Stimulated activated CD4-positive, alpha-beta T cell treated with anti-CD3 and anti-CD28 coated beads, Interleukin-1b, Interleukin-23, amount 100 ng/mL, for 1 hour (primary cell): ENCODE measurements at places on chromosomes 1 and 21.

GRCh38 chr1:93844262-93845045 lies 34.6 kb downstream of the DNTTIP2 start:
- DNase-seq = no peak

DNA sequence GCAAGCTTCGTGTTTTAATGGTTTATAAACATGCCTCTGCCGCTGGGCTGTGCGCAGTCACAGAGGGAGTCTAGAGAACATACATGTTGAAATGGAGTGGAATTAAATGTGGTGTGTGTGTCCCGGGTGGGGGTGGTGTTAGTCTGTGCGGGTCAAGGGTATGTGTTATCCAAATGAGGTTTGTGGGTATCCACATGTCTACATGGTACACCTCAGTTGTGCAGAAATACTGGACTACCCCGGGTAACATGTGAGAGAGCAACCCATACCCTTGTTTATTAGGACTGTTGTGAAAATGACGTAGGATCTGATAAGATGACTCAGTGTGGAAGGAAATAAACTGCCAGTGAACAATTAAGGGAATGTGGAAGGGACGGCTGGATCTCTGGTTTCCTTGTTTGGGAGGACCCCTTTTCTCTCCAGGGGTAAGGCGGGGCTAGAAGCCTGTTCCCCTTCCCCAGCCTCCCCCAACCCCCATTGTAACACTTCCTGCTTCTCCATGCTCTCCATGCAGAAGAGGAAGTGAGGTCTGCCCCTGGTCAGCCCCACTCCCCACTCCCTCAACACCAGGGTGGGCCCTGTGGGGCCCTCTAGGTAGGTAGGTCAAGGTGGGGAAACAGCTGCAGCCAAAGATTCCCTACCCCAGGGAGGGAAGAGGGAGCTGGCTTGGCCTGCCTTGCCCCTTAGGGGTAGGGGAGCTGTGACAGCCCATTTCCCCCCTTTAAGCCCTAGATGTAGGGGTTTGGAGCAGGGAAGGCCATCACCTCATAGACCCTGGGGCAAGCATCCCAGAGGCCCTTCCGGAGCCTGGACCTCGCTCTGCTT lies 690 bp downstream of the EPS8L3 start:
- DNase-seq = no peak

- no peak for DNase-seq
Measured at GRCh38 chr1:8342325-8342724, 24.4 kb downstream of the SLC45A1 start.

GRCh38 chr1:160774886-160775719 lies 20.9 kb upstream of the LY9 start:
- DNase-seq = no peak

DNA sequence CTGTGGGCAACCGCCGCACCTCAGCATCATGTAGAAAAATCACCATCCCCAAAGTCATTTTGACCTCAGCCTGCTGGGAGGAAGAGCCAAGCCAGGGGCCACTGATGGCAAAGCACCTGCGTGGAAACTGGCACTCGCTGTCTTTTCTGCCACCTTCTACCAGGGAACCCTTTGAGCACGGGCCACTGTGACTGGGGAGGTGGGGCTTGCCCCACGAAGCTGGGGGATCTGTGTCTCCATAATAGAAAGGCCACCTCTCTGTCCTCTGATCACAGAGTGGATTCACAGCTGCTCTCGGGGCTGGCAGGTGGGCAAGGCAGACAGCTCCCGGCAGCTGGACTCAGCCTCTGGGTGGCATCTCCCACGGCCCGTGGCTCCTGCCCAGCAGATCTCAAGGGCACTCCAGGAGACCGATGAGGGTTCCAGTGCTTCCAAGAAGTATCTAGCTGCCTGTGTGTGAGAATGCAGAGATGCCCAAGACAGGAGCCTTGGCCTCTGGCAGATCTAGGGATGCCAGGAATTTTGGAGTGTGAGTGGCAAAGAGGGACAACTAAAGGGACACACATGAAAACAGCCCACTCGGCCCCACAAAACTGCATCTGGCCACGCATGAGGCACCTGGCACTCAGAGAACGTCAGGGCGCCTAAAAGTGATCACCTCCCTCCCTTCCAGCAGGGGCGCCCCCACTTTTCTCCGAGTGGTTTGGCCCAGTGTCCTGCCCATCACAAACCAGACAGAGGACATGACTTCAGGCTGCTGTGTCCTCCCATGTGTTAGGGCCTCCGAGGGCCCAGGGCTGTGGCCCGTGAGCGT lies 102.6 kb downstream of the PDE9A start:
- DNase-seq = no peak

DNA sequence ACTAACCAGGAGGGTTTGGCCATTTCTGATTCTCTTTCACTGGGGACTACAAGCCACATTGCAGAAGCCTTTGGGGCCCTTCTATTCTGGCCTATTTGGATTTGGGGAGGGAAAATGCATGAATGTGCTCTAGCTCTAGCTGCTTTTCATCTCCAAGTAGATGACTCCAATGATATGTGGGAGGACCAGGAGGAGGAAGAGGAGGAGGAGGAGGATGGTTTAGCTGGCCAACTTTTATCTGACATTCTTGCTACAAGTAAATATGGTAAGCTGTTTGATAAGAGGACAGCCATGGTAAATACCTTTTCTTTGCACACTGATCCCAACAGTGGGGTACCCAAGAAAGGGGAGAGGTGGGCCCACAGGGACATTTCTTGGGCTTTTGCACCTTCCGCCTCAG lies 14.0 kb upstream of the SHISA4 start:
- DNase-seq = no peak

DNA sequence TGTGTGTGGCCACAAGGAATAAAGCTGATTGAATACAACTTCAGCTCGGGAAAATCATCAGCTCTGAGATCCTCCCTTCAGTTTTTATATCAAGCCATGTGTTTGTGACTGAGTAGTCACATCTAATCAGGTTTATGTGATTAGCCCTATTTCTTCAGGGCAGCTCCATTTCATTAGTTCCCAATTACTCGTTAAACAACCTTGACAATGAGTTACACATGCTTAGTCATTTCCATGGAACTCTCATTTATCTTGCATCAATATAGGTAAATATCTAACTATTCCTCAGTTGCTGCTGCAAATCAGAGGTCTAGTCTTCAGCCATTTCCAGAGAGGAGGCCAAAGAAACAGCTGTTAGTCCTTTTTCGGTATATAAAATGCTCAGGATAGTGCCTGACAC lies 16.3 kb downstream of the CRB1 start:
- no peak for DNase-seq

- no peak for DNase-seq
Measured at GRCh38 chr1:57118948-57119603, 153.3 kb upstream of the C8B start.

GRCh38 chr1:79469139-79469538 lies 462.6 kb upstream of the ADGRL4 start:
- no peak for DNase-seq

GRCh38 chr21:45388011-45388521 lies 16.9 kb upstream of the COL18A1 start:
- no peak for DNase-seq

DNA sequence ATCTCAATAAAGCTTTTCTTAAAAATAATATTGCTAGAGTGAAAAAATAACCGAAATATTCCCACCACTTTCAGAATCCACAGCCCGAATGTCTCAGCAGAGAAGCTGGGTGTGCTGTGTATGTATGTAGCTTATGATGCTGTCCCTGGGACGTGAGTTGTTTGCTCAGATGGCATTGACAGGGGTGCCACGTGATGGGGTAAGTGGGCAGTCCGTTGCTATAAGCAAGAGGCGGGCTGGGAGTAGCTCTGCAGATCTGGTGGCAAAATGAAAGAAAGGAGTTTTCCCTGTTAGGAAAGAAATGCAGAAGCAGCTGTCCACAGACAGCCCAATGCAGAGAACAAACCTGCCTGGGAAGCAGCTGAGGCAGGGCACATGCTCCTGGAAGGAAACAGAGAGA lies 3.8 kb upstream of the FAM20B start:
- DNase-seq = no peak

GRCh38 chr1:17292299-17293160 lies 15.5 kb upstream of the PADI4 start:
- no peak for DNase-seq

- no peak for DNase-seq
Measured at GRCh38 chr1:225595974-225596551, 56.9 kb downstream of the ENAH start.

DNA sequence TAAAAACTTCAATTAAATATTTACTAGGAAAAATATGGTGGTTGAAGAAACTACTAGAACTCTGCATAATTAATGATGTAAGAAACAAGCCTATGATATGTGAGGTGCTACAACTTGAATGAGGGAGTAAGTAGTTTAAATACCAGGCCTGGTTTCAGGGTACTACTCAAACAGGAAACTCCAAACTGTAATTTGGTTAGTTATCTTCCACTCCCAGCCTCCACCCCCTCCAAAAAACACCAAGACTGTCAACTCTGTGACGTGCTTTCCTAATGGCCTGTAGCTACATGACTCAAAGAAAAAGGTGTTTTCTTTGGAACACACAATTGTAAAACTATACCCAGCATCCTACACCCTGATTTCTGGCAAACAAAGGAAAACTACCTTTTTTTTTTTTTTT lies 55.9 kb upstream of the RCC1 start:
- no peak for DNase-seq

- DNase-seq = no peak
Measured at GRCh38 chr1:82392513-82392912, 591.8 kb downstream of the ADGRL2 start.

DNA sequence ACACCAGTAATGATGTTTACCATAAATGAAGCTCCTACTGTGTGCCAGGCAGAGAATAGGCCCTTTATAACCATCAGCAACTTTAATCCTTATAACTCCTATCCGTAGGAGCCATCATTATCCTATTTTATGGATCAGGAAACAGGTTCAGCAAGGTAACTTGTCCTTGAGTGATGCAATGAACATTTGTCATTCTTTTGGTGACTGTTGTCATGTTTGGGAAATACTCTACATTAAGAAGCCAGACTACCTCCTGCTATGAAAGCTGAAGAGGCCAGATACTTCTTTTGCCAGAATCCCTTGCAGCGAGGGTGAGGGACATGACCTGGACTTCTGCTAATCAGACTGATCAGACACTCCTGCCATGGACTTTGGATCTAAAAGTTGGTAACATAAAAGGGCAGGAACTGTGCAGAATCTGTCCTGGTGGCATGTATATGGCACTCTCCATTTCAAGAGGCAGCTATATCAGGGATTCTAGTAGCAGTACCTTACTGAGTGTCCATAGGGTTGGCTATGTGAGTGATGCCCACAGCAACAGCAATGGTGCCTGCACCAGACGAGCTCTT lies 33.1 kb upstream of the SRRM1 start:
- no peak for DNase-seq

- DNase-seq = no peak
Measured at GRCh38 chr1:226820941-226821718, 49.3 kb upstream of the PSEN2 start.

DNA sequence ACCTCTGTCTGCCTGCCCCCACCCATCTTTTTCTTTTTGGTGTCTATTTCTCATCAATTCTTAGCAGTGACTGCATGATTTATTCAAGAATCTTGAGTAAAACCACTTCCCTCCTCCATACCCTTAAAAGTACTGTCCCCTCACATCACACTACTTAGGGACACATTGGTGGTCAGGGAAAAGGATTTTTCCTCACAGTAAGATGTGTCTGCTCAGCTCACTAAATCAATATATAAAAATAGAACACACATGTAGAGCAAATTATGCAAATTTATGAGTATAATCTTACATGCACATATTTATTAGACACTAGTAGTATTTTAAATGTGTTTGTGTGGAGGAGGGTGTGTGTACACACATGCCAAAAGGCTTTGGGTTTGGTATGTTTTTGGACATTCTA lies 202.0 kb downstream of the PBX1 start:
- DNase-seq = no peak

- DNase-seq = no peak
Measured at GRCh38 chr1:1024771-1025699, 5.1 kb downstream of the AGRN start.

- no peak for DNase-seq
Measured at GRCh38 chr1:17193222-17194132, 11.5 kb upstream of the PADI1 start.

- no peak for DNase-seq
Measured at GRCh38 chr1:37892151-37893047, 33.0 kb upstream of the MTF1 start.

- DNase-seq = no peak
Measured at GRCh38 chr1:223243441-223244050, 100.5 kb upstream of the TLR5 start.

DNA sequence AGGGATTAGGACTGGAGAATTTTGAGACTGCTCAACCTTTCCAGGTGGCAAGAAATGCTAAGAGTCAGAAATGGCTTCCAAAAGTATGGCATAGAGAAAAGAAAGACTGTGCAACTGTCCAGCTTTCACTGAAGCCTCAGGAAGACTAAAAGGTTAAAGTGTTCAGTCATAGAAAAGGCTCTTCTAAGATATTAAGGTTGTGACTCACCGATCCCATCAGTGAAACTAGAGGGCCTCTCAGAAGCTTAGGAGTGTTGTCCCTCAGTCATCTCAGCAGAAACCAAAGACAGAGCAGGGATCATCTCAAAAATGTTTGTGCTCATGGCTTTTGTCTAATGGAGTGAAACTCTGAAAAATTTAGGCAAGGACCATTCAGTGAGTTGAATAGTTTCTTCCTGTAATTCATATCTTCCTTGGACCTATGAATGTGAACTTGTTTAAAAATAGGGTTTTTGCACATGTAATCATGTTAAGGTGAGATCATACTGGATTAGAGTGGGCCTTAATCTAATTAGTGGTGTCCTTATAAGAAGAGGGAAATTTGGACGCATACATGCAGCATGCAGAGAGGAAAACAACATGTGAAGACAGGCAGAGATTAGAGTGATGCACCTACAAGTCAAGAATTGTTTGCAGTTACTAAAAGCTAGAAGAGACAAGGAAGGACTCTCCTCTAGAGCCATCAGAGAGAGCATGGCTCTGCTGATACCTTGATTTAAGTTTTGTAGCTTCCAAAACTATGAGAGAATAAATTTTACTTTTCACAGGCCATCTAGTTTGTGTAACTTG lies 71.3 kb downstream of the RPE65 start:
- DNase-seq = no peak

GRCh38 chr1:27521336-27521831 lies 31.4 kb upstream of the WASF2 start:
- no peak for DNase-seq

DNA sequence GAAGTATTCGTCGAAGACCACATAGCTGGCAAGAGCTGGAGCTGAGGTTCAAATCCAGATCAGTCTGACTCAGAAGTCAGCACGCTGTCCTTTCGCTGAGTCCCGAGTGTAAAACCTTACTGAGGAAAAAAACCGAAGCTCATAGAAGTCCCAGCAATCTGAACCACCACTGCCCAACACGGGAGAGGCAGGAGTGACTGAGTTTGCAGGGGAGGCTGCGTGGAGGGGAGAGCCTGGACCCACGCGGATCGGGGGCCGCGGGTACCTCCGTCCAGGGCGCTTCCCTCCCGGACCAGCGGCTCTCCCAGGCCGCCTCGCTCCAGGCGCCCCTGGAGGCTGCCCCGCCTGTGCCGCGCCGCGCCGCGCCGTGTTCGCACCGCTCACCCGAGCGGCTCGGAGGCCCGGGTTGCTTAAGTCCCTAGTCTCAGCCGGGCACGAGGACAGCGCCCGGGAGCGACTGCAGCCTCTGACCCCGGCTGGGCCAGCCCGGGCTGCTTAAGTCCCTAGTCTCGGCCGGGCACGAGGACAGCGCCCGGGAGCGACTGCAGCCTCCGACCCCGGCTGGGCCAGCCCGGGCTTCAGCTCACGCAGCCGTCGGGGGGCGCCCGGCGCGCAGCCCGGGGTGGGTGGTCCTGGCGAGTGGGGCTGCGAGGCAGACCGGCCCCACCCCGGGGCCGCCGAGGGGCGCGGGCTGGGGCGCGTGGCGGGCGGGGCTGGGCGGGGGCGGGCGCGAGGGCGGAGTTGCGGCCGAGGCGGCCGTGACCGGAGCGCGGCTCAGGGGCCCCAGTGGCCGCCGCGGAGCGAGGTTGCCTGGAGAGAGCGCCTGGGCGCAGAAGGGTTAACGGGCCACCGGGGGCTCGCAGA lies at the start of gene ADAMTSL4:
TSS of gene ADAMTSL4 (plus strand) at position 777 of the 864 bp plus-strand sequence. CDS start 2,881 bp downstream, outside the sequence.
- no peak for DNase-seq
